ENCODE measurements at places on chromosomes 7 and 10.

DNA sequence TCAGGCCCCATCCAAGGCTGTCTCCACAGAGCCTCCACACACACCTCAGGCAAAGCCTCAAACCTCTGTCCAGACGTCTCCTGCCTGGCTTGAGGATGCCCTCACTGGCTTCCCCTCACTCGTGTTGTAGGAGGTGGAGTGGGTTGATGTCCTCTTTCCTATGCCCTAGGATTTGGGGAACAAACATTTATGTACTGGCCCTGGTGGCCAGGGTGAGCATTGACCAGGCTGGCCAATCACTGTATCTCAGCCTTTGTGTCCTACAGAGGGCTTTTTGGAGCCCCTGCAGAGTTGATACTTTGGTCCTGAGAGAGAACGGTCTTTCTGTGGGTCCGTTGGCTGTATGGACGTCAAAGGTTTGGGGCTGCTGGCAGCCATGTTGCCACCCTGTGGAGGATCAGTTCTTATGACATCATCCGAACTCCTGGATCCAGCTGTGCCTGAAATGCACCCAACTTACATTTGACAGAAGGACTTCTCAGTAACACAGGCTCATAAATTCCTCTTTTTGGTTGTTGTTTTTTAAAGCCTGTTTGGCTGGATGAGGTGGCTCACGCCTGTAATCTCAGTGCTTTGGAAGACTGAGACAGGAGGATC lies 2.3 kb upstream of the GRID2IP start:
- no peak for DNase-seq

DNA sequence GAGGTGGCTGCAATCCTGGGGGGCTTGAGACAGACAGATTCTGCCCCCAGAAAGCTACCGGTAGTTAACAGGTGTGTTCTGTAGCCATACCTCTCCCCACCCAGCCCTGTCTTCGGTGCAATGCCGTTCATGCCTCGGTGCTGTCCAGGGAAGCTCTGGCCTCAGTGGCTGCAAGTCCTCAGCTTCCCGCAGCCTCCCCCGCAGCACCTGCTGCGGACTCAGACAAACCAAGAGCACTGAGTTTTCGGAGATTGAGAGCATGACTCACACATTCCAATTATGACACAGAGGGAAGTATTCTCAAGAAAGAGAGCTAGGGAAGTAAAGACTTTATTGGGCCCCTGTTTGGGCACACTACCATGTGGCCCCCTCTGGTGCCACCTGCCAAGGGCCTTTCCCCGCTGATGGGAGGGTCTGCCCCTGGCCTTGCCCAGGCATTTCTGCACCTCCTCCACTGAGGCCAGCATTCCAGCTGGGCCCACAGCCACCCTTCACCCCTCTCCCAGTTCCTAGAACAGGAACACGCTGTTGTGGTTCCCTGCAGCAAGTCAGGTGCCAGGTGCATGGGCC lies 30.2 kb upstream of the EZH2 start:
- no peak for DNase-seq

GRCh38 chr10:59096631-59097030 lies 79.8 kb upstream of the PHYHIPL start:
- DNase-seq, result no peak

DNA sequence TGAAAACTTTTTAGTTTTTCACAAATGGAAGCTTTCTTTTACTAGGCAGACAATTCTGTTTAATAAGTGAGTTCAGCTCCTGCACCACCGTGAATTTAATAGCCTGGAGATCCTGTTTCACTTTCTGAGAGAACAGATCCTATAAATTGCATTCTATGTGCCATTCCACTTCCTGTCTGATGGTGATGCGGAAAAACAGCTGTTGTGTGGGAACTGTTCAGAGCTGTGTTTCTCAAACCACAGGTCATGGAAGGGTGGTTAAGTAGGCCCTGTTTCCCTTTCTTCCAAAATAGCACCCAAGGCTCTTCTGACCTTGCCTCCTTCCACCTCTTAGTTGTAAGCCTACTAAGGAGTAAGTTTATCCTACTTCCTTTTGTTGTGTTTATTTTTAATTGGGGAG lies 97.2 kb upstream of the DKK1 start:
- no peak for DNase-seq

- no peak for DNase-seq
These were observed 27.5 kb downstream of the NOD1 start for GRCh38 chr7:30450983-30451497.

GRCh38 chr10:8073691-8074416 lies 19.4 kb downstream of the GATA3 start:
- DNase-seq, result no peak

GRCh38 chr10:97406064-97406463 lies 4.9 kb upstream of the RRP12 start:
- no peak for DNase-seq

- DNase-seq, result peak; percentile 85
These were observed 134.4 kb upstream of the FAM3C start for GRCh38 chr7:121530227-121531174.
